ENCODE measurements at places on chromosomes 7 and 10.

DNA sequence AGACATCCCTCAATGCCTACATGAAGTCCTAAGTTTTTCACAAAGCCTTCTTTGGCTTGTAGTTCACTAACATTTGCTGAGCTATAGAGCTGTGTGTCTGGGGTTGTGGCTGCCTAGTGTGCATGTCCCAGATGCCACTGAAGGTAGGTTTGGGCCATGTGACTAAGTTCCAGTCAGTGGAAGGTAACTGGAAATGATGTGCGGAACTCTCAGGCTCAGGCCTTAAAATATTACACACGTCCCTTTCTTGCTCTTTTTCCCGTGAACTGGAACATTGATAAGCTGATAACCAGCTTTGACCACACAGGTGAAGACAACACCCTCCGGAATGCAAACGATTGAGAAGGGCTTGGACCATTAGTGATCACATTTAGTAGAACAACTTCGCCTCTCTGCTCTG is 358.1 kb downstream of the GATA3 start:
- DNase-seq: no peak

DNA sequence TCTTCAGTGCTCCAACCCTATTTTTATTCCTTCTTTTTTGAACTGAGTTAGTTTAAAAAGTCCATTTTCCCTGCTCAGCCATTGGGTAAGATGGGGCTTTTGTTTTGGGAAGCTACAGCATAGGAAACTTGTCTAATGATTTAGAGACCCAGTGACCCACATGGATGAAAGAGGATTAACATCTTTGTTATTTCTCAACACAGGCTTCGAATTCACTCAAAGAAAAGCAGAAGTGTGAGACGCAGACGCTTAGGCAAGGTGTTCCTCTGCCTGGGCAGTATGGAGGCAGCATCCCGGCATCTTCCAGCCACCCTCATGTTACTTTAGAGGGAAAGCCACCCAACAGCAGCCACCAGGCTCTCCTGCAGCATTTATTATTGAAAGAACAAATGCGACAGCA is 152.0 kb downstream of the HDAC9 start:
- no peak for DNase-seq

DNA sequence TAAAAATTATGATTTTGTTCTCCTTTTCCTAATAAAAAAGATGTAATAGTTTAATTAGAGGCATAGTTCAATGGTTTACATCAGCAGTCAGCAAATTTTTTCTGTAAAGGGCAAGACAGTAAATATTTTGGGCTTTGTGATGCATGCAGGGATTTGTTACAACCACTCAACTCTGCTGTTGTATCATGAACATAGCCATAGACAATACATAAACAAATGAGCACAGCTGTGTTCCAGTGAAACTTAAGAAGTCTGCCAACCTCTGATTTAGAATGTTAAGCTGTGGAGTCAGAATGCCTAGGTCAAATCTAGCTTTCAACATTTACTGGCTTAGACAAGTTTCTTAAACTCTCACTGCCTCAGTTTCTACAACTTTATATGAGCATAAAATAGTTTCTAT is 31.6 kb downstream of the ASZ1 start:
- DNase-seq: no peak

GRCh38 chr7:28609608-28610007 is 197.3 kb downstream of the CREB5 start:
- no peak for DNase-seq

DNA sequence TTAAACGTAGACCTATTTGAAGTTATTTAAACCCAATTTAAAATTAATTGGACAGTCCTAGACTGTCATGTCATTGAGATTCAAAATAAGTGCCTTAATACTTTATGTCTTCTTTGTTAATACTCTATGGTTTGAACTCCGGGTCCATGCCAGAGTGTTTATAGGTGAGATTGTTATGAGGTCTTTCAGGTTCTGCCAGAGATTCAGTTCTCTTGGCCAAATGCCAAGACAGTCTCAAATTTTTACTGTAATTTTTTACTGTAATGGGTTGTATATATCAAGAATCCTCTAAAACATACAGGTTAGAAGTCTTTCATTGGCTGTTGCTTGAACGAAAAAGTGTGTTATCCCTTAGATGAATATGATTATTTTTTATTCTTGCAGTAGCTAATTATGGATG is 3.9 kb downstream of the ADD3 start:
- DNase-seq: no peak

GRCh38 chr10:20677340-20677739 is 219.8 kb downstream of the NEBL start:
- DNase-seq: peak; percentile 40

GRCh38 chr10:117762819-117763172 is 220.2 kb downstream of the EMX2 start:
- DNase-seq: no peak

- DNase-seq: no peak
Observed at GRCh38 chr7:31910191-31910590, 160.0 kb downstream of the PDE1C start.

- DNase-seq: no peak
Observed at GRCh38 chr10:31908157-31908556, 20.5 kb downstream of the ARHGAP12 start.

- DNase-seq: no peak
Observed at GRCh38 chr7:51138123-51139085, 178.2 kb downstream of the COBL start.

GRCh38 chr7:75866489-75867389 is 12.1 kb upstream of the RHBDD2 start:
- peak; percentile 56 for DNase-seq

DNA sequence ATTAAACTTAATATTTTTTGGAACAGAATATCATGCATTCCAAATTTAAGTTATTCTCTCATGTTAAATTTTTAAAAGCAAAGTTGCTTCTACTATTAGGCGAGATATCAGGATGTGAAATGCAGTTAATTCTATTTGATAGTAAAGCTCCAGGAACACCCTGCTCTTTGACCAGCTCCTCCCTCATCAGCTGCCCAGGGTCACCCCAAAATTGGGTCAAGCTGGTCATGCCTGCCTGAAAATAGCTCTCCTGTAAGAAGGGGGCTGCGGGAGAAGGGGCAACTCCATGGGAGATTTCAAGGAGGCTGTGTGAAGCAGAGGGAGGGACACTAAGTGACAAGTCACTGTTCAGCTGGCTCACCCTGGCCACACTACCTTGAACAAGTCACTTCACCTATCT is 5.9 kb downstream of the PPP1R3C start:
- no peak for DNase-seq

DNA sequence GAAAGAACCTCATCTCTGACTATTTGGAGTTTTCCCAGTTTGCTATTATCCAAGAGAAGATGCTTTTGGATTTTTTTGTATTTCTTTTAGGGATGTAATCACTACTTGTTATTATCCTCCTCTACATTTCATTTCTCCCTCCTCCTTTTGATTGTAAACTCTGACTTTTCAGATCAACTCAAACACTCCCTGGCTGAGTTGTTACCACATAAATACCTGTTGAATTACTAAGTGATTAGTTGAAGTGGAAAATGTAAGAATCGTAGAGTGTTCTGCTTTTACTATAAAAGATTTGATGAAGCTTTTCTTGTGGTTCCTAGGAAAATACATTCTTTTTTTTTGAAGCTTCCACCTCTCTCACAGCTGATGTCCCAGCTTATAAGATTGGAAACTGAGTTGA is 164.1 kb upstream of the C1GALT1 start:
- no peak for DNase-seq

DNA sequence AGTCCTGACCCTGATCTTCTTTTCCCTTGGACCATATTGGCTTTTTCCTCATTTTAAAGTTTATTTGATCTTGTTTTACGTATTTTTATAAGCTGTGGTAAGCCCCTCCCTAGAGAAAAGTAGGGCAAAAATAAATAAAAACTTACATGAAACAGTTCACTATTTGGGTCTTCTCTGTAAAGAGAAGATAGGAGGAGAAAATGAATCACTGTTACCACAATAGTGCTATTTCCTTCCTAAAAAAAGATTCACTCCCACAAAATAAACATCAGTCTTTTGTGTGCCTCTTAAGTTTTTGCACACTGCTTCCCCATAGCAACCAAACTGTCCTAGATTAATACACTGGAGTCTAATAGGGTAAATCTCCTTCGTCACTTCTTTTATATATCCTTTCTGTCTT is 1.4 kb upstream of the SVIL start:
- DNase-seq: no peak

GRCh38 chr7:26993816-26994810 is 101.7 kb downstream of the HOXA1 start:
- no peak for DNase-seq

DNA sequence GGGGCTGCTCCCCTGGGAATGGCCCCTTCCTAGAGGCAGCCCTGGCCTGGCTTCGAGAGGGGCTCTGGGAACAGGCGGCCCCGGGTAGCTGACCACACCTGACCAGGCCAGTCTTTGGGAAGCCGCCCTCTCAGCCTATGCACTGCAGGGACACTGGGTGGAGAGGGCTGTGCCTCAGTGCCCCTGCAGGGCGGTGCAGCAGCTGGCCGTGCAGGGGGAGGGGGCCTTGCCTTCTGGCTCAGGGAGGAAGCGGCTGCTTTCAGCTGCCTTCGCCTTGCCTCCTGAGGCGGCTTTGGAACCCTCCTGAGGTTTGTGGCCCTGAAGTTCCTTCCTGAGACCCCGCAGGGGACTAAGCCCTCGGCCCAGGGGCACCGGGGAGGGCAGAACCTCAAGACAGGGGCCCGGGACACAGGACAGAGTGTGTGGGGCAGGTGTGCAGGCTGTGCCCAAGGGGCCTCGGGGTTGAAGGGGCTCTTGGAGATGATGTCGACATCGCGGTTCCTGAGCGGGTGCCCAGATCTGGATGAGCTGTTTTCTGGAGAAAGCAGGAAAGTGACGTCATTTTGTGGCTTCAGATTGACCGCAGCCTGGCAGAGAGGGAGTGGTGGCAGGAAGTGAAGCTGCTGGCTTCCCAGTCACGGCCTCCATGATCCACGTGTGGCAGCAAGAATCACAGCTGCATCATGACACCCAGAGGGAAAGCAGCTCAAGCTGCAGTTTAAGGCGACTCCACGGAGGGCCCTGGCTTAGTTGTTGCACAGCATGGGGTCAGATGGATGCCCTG is 17.7 kb downstream of the ADAM8 start:
- DNase-seq: peak; percentile 70

DNA sequence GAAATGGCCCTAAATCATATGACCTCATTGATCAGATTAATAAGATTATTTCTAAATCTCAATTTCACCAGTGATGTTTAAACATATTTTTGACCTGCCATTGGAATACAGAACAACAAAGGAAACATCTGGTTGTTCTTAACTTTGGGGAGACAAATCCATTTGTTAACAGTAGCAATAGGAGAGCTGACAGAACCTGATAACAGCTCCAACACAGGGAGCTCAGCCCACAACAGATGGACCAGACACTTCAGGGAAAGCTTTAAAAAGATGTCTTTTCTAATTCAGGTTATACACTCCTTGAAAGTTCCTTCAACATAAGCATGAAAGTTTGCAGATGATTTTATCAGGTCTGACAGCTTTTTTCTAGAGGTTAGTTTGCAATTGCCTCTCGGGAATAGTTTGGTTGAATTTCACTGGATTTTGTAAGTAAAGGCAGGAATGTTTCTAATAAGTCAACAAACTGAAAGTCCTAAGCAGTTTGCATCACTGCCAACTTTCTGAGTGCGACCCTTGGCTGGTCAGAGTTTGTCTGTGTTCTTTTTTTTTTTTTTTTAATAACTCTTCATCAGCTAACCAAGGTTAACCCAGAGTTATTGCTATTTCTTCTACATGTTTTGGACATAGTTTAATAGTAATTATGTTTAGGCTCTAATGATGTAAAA is 6.5 kb upstream of the MET start:
- no peak for DNase-seq

- peak; percentile 1 for DNase-seq
Observed at GRCh38 chr10:89393898-89394297, 1.5 kb downstream of the IFIT1 start.

DNA sequence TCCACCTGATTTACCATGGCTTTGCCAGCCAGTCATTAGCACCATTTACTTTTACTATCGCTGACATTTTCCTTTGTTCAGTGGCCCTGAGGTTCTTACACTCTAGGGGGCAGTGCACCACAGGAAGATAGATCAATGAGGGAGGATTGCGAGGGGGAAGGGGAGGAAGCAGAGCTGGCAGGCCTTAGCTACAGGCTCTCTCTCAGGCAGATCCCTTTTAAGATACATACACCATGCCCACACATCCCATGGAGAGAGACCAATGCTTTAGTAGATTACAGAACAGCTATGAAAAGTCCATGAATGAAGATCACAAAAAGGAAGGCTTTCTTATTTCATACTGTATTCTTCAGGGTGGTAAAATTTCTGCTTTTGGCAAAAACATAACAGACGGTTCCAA is 47.4 kb downstream of the DENND11 start:
- DNase-seq: peak; percentile 71

- peak; percentile 10 for DNase-seq
Observed at GRCh38 chr10:49595003-49595712, 15.0 kb upstream of the SLC18A3 start.

DNA sequence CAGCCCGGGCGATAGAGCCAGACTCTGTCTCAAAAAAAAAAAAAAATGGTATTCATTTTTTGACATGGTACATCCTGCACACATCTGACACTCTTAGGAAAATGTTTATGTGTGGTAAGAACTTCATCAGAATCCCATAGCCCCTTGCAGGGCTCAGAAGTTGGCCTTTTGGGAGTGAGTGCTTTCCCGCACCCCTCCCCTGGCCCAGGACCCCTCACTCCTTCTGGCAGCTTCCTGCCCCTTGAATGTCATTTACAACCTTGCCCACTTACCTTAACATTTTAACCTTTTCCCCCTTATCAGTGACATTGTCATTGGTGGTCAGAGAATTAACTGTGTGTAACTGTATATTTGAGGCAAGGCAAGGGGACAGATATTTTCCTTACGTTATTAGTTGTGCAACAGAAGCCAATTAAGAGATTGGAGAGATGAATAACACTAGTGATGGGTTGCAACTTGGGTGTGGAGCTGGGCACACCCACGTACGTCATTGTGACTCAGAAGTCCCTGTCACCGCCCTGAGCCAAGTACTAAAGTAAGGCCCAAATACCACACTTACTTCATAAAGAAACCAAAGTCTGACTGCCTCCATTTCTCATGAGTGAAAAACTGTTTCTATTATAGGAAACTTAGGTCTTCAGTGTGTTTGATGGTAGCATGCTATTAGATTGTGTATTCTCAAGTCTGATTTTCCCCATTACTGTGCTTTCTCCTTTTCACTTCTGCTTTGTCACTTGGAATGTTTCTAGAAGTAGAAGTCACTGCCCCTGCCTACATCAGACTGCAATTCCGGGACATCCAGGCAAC is 31.6 kb downstream of the OGDH start:
- peak; percentile 74 for DNase-seq

DNA sequence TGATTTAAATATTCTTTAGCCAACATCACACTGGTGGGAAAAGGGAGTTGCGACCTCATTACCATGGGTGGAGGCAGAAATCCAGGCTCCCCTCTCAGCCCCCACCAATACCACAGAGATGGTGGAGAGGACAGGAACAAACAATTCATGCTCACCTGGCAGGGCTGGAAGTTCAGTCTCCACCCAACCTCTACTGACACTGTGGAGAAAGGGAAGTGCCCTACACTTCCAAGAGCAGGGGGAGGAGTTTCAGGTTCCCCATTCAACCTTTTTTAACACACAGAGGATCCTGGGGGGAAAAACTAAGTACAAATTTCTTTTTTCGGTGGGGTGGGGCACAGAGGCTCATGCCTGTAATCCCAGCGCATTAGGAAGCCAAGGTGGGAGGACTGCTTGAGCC is 210.1 kb upstream of the KCTD7 start:
- DNase-seq: no peak

GRCh38 chr7:136741941-136742340 is 126.5 kb upstream of the CHRM2 start:
- no peak for DNase-seq
